ENCODE measurements at places on chromosomes 1 and 21.

GRCh38 chr1:85611856-85612255, 31.3 kb downstream of the CCN1 start:
- DNase-seq = no peak

GRCh38 chr1:203636291-203636690, 9.7 kb downstream of the ATP2B4 start:
- DNase-seq = no peak

- no peak for DNase-seq
These were observed at the start of gene EPHA2 for GRCh38 chr1:16155537-16156410. EPHA2 (minus strand) TSS chr1:16156069; CDS start chr1:16155932, 137 bp downstream.

DNA sequence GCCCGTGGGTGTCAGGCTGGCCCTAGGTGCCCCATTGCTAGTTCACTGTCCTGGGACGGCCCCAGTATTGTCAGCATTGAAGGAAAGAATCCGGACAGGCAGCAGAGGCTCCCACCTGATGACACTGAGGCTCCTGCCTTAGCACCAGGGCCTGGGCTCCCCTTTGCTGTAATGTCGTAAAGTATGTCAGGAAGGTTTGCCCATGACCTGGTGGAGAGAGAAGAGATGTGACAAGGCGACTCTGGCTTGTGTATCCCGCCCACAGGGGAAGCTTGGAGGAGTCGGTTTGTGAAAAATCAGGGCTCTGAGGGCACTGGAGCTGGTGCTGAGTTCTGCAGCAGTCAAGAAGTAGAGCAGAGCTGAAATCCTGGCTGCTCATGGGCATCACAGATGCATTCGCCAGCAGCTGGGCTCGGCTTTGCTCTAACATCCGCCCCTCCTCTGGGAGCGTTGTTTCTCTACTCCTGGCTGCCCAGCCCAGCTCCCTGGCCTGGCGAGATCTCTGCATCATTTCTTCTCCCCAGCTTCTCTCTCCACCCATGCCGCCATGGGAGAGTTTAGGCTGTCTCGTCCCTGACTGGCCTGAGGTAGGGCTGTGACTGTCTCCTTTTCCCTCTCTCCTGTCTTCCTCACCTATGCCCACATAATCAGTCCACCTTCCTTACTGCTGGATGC, 74.1 kb downstream of the ADARB1 start:
- no peak for DNase-seq

GRCh38 chr1:37926038-37926924, 20.6 kb downstream of the INPP5B start:
- no peak for DNase-seq

DNA sequence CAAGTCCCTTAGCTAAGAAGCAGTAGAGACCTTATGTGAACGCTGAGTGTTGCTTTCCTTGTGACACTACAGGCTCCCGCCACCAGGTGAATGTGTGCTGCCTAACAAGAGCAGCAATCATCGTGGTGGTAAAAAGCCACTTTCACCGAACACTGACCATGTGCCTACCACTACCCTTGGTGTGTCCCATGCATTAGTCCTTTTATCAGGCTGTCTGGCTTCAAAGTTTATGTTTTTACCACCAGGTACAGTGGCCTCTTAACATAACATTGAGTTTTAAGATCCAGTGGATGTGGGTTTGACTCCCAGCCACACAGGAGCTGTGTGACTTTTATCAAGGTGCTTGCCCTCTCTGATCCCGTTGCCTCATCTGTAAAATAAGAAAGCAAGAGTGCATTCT, 1.7 kb downstream of the C1QB start:
- DNase-seq = no peak

DNA sequence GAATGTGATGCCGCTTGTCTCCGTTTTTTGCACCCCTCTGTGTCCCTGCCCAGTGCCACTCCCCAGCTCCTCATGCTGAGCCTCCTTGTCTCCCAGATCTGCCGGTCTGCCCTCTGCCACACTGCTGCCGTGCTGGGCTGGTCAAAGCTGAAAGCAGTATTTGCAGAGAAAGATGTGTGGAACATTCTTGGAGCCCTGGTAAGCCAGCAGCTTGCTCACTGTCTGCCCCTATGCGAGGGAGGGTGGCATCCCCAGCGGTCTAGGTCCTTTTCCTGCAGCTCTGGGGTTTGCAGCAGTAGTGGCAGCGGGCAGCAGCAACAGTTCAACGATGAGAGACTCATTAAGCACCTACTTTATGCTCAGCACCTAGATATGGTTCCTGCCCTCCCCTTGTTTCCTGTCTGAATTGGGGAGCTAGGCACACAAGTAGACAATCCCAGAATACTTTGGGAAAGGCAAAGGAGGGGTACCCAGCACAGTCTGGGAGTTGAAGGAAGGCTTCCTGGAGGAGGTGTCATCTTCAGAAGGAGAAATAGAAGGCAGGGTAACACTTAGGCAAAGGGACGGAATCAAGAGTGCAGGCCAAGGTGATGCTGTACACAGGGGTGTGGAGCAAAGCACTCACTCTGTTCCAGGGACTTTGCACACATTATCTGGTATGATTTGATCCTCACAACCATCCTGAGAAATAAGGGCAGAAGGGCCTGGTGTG, 63.1 kb downstream of the KIF21B start:
- DNase-seq = no peak

GRCh38 chr1:13628711-13629110, 45.1 kb downstream of the PDPN start:
- DNase-seq = no peak

DNA sequence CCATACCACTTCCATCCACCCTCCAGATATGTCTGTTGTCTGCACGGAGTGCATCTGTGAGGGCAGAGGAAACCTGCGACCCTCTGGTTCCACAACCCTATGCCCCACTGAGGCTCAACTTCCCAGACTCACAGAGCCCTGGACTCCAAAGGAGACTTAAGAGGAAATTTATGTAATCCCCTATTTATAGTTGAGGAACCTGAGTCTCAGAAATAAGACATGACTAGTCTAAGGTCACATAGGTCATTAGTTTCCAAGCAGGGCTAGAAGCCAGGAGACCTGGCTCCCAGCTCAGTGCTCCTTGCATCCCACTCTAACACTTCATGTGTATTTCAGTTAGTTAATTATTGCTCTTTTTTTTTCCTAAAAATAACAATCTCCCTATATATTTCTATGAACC, 15.7 kb upstream of the LEMD1 start:
- DNase-seq = no peak

DNA sequence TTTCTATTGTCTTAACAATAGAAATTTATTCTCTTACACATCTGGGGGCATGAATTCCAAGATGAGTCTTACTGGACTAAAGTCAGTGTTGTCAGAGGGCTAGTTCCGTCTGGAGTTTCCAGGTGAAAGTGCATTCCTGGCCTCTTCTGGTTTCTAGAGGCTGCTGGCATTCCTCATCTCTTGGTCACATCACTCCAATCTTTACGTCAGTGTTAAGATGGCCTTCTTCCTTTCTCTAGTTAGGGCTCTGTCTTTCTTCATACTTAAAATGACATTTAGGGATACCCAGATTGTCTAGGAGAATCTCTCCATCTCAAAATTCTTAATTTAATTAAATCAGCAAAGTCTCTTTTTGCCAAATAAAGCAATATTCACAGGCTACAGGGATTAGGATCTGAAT, 13.3 kb upstream of the PDC start:
- DNase-seq = no peak

DNA sequence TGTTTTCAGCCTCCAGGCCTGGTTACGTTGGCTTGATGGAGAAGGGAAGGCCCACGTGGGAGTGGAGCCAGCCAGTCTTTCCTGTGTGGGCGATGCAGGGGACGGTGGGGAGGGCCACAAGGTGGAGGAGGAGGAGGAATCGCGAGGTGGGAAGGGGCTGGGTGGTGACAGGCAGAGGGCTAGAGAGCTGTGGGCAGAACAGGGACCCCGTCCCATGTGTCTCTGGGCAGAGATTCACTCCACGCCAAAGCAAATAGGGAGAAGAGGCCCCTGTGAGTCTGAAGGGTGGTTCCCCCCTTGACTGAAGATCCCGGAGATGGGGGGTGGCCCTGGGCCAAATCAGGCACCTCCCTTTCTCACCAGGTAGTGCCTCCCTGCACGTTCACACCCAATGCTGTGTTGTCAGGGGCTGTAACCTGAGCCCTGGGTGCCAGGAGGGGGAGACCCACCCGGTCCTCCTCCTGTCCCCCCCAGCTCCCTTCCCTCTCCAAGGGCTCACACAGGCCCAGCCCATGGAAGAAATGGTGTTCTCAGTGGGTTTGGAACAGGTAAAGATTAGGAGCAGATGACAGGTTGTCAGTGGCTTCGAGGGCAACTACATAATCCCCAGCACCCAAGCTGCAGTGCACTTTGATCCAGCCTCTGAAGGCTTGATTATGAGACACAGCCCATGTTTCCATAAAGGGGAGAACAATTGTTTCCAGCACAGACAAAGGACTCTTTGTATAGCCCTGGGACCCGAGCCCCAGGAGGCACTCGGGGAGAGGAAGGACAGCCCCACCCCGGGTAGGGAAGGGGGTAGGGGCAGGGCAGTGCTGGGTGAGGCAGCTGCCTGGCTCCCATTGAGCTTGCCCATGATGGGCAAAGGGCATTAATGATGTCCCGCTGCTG, 37.7 kb upstream of the GPR37L1 start:
- DNase-seq = peak; percentile 63

GRCh38 chr1:174724219-174724618, 275.5 kb upstream of the CACYBP start:
- no peak for DNase-seq

- DNase-seq = no peak
These were observed 7.1 kb downstream of the LRIF1 start for GRCh38 chr1:110956586-110956985.

DNA sequence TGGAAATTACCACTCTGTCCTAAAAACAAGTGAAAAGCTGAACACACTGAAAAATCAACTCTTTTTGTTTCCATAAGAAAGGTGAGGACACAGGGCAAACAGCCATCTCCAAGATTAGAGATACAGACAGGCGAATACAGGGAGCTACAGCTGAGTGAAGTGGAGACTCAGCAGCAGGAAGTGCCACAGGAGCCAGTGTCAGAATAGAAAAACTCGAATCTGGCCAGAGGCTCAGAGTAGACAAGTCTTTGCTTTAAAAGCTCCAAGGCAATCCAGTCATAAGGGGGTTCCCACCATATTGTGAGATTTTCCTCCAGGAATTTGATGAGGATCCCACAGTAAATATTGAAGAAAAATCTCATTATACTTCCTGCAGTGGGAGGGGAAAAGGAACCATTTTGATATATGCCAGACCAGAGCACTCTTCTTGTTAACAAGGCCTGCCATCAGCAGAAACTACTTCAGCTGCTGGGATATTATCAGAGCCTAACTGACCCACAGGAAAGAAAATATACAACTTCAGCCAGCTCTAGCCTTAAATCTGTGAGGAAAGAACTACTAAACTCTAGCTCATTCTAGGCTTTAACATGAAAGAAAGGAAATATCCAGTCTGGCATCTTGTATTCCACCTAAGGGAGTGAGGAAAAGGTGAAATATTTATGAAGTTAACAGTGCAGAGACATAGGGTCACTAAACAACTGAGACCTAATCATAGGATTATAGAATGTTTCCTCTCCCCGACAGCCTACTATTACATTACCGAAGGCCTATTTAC, 256.2 kb upstream of the OLFM3 start:
- DNase-seq = no peak

DNA sequence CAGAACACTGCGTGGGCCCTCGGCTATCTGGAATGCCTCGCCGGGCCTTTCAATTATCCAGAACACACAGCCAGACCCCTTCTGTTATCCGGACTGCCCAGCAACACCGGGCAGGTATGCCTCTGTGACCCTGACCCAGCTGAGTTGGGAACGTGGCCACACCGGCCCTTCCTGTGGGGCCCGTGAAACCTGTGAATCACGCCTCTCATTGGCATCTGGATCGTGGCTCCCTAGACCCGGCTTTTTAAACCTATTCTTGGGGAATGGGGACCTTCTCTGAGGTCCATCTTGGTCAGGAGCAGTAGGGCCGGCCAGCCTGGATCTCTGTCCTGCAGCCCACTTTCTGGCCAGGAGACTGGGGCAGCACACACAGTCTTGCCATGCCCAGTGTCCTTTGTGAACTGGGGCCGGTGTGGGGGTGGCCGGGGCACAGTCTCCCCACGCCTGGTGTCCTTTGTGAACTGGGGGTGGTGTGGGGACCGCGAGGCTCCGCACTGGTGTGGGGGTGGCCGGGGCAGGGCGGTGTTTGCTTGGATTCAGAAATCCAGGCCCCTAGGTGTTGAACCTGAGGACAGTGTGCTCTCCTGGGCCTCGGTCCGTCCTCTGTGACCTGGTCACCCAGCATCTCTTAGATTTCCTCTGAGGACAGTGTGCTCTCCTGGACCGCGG, 11.1 kb downstream of the COL18A1 start:
- no peak for DNase-seq

- DNase-seq = no peak
These were observed 14.3 kb downstream of the PFKL start for GRCh38 chr21:44314128-44314527.

- no peak for DNase-seq
These were observed 44.1 kb upstream of the SIM2 start for GRCh38 chr21:36654796-36655325.

- DNase-seq = no peak
These were observed 8.5 kb upstream of the MTMR11 start for GRCh38 chr1:149945206-149945605.

DNA sequence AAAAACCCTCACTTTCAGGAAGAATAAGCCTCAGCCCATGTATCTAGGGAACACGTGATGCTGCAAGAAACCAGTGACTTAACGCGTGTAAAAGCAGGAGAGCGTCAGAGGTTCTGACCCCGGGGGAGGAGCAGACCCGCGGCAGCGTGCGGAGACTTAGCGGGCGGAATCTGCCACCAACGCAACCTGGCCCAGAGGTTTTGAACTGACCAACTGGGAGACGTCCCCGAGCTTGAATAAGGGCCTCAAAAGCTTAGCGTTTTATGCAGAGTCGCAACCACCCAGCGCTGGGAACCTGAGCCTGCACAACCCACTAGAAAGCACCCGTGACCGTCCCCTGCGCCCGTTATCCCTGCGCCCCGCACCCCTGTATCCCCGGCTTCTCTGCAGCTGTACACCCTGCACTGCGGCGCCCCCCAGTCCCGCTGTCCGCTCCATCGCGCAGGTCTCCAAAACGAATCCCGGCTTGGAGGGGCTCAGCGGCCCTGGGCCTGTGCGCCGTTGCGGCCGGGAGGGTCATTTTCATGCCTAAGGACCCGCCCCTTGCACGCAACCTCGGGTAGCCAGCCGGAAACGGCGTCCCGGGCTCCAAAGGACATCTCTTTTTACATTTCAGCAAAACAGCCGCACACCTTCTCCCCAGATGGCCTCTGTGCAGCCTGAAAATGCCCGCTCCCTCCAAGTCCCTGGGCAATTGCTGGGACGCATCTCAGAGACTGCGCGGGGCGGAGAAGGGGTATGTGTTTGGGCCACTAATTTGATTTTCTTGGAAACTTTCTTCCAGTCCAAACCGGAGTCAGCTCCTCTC, 29.4 kb upstream of the TRIM17 start:
- no peak for DNase-seq

DNA sequence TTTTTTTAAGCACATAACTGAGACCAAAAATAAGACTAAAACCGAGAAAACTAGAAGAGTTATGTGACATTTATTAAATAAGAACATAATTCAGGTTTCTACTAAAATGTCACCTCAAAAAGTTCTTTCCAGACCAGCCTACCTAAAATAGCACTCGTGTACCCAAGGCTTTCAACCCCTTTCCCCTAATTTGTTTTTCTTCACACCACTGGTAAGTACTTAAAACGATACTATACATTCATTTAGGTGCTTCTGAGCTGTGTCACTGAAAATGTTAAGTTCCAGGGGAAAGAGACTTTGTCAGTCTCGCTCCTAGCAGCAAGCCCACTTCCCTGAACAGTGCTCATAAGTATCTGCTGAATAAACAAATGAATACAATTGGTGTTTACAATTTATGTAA, 6.8 kb downstream of the RRAGC start:
- DNase-seq = no peak

- DNase-seq = no peak
These were observed 9.3 kb upstream of the MMEL1 start for GRCh38 chr1:2642131-2642559.
